Stimulated activated CD8-positive, alpha-beta memory T cell treated with anti-CD3 and anti-CD28 coated beads, Interleukin-4, amount 100 ng/mL, for 1 hour (primary cell): ENCODE measurements at places on chromosomes 2 and 18.

- DNase-seq = no peak
These were observed 60.5 kb upstream of the KLF7 start for GRCh38 chr2:207226243-207226642.

DNA sequence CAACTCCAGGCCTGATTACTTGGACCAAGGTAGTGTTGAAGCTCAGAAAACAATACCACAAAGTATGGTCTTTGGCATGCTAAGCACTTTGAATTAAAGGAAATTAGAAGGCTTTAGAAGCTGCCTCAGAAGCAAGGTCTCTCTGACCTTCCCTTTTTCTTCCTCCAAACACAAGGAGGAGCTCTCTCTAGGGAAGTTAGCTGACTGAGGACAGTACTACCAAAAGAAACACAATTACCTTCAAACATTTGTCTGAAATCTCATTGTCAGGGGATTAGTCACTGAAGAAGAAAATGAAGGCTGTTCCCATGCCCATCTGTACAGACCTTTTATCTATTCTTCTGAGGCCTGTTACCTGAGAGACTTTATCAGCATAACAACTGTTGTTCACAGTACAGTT lies 279.3 kb downstream of the CDH20 start:
- DNase-seq = no peak

DNA sequence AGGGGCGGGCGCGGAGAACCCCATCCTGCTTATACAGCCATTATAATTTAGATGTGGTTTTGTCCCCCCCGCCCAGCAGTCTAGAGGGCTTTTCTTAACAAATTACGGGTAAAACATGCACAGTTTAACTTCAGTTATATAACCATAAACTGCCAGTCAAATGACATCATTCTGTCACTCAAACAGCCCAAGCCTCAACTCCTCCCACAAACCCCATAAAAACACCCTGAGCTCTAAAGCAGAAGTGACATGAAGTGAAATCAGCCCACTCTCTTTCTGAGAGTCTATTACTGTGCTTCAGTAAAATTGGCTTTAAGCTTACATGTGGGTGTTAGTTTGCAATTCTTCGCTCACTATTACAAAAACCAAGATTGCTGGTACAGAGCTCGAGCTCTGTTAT lies 705.1 kb upstream of the GCFC2 start:
- DNase-seq = no peak

DNA sequence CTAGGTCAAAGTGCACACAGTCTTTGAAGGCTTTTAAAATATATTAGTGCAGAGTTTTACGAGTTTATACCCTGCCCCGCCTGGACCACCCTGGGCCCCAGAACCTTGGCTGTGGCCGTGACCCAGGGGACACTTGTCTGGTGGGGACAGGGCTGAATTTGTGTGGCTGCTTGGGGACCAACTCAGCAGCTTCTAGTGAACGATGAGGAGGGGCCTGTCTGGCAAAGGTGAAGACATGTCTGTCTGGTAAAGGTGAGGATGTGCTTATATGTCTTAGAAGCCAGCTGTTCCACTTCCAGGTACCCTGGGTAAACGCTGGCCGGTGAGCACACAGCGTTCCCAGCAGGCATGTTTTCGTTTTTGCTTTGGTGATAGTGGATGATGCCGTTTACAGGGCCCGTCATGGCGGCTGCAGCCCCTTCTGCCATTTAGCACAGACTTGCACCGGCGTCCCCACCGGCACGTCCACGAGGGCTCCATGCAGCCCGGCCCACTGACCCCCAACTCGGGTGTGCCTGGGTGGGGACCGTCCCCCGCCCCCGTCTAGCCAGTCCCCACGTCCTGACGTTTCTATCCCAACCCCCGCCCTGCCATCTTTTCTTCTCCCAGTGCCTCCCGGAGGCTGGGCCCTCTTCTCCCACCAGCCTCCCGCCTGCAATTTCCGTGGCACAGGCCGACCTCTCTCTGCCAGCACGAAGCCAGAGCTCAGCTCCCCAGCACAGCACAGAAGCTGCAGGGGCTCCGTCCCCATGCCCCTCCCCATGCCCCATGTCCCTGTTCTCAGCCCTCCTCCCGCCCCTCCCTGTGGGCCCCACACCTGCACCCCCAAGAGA lies 67.8 kb downstream of the SLC66A2 start:
- no peak for DNase-seq
